ENCODE measurements at places on chromosomes 7 and 10. TPM values are rescaled to one million over a fixed set of nuclear protein-coding genes. Genes with fewer than 3 reads are reported as not detected.

Gene COL1A2
- 4,815 TPM for polyA plus RNA-seq

Gene HOXA2
- 4.1 TPM for polyA plus RNA-seq

Gene ANKRD1
- 0.53 TPM for polyA plus RNA-seq

Gene OR2A12
- not detected for polyA plus RNA-seq

Gene CPN1
- not detected for polyA plus RNA-seq

Gene MBL2
- polyA plus RNA-seq = not detected

Gene PDZD7
- 0.27 TPM for polyA plus RNA-seq

Gene C10orf62
- polyA plus RNA-seq = not detected

Gene NME8
- not detected for polyA plus RNA-seq

Gene H2BK1
- not detected for polyA plus RNA-seq

Gene ASB10
- polyA plus RNA-seq = not detected

Gene CYP3A4
- not detected for polyA plus RNA-seq

Gene CFAP69
- polyA plus RNA-seq = 2.0 TPM

- no peak for DNase-seq
Observed at GRCh38 chr10:62384447-62385081, 10.4 kb downstream of the ZNF365 start.

DNA sequence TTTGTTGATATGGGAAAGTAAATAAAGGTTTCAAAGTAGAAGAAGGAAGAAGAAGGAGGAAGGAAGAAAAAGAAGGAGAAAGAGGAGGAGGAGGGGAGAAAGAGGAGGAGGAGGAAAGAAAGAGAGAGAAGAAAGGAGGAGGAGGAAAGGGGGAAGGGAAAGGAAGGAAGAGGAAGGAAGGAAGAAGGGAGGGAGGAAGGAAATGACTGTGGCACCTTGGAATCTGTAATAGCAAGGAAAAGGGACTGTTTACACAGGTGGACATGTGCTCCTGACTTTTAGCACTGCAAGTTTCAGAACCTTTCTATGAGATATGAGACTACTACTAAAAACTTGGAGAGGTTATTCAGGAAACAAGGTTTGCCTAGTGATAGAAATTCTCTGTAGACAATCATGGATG lies 153.2 kb downstream of the BTAF1 start:
- no peak for DNase-seq

- no peak for DNase-seq
Observed at GRCh38 chr7:138632384-138632783, 68.8 kb downstream of the SVOPL start.

DNA sequence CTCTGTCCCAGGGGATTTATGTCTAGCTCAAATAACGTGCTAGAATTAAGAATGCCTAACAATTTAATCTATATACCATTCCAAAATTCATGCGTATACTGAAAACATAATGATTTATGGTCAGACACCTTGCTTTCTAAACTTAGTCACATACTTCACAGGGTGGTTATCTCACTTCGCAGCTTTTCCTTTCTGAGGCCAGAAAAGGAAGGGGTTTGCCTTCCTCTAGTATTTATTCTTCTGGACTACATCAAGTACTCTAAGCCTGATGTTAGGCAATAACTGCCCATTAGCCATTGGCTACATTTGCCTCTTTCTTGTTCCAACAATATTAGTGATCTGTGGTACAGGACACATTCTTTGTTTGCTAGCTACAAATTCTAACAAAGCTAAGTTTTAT lies 72.6 kb upstream of the FHIP2A start:
- no peak for DNase-seq

DNA sequence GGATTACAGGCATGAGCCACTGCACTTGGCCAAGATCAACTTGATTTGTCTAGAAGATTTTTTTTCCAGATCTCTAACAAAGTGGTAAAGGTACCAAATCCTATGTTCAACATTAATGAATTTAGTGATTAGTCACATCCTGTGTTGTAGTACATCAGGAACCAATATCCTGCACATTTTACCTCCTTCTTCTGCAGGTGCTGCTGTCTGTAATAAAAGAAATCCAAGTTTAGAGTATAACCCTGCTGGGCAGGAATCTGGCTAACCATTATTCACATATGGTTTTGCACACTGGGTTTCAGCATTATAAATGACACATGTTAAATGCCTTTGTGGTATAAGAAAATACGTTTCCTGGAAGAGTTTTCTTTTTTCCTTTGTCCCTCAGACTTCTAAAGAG lies 10.8 kb downstream of the PARD3 start:
- DNase-seq = no peak

DNA sequence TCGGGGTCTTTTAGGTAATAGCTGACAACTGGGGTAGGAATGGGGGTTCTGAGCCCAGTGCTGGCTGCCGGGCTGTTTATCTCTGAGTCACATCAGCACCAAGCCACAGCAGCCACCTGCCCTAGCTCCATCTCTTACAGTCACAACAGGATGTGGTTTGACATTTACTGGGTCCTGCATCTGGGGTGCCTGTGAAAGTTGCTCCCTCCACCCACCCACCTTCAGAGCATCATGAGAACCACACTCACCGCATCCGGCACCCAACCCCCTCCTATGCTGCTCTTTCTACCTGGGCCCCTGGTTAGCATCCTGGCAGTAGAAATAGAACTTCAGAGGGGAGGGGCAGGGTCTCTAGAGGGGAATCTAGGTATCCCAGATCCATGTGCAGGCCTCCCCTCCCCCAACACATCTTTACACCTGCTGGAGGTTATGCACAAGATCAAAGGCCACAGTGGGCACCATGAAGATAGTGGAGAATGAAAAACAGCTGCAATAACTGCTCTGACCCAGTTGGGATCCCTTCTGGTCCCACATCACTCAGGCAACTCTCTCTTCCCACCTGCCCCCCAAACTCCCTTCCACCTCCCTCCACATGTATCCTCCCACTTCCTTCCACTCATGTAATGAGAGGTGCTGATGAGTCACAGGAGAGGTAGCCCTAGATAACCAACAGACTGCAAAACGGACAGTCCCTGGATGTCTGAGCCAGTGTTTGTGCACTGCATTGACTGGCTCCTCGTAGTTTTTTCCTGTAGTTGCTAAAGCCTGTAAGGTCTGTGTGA lies 38.2 kb downstream of the PRSS2 start:
- no peak for DNase-seq

- DNase-seq = no peak
Observed at GRCh38 chr7:159127691-159128642, 16.7 kb downstream of the VIPR2 start.

GRCh38 chr10:4982764-4983226 lies 19.6 kb downstream of the AKR1C1 start:
- no peak for DNase-seq

DNA sequence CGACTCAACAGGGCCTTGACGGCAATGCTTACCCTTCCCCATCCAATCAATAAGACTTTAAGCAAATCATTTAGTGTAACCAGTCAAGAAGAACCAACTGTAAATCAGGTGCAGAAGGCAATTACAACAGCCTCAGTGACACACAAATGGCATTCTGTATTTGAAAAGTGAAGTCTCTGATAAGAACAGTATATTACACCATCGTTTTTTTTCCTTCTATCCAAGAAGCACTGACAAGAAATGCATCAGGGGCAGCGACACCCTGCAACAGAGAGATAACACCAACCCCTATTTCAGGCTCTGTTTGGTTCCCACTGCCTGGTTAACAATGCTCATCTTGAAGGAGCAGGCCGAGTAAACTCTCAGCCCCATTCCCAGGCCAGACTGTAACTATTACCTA lies 204.0 kb upstream of the AOAH start:
- DNase-seq = no peak

- DNase-seq = no peak
Observed at GRCh38 chr7:30074422-30075030, 46.3 kb downstream of the PLEKHA8 start.

DNA sequence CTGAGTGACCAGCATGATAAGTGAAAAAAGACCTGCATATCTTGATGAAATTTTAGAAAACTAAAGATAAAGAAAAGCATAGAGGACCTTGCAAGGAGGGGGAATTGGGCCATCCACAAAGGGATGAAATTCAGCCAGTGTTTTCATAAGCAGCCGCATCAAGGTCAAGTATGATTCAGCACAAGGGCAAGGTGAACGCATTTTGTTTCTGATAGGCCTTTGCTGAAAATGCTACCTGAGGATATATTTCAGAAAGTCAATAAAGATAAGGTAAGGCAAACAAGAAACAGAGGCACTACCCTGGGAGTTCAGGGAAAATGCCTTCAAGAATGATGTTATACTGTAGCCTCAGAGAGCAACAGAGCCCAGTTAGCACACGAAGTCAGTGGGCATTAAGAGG lies 55.0 kb upstream of the SHH start:
- DNase-seq = no peak

GRCh38 chr10:71805776-71806703 lies 32.7 kb upstream of the VSIR start:
- no peak for DNase-seq

- DNase-seq = no peak
Observed at GRCh38 chr7:155813546-155814315, 1.5 kb upstream of the SHH start.

DNA sequence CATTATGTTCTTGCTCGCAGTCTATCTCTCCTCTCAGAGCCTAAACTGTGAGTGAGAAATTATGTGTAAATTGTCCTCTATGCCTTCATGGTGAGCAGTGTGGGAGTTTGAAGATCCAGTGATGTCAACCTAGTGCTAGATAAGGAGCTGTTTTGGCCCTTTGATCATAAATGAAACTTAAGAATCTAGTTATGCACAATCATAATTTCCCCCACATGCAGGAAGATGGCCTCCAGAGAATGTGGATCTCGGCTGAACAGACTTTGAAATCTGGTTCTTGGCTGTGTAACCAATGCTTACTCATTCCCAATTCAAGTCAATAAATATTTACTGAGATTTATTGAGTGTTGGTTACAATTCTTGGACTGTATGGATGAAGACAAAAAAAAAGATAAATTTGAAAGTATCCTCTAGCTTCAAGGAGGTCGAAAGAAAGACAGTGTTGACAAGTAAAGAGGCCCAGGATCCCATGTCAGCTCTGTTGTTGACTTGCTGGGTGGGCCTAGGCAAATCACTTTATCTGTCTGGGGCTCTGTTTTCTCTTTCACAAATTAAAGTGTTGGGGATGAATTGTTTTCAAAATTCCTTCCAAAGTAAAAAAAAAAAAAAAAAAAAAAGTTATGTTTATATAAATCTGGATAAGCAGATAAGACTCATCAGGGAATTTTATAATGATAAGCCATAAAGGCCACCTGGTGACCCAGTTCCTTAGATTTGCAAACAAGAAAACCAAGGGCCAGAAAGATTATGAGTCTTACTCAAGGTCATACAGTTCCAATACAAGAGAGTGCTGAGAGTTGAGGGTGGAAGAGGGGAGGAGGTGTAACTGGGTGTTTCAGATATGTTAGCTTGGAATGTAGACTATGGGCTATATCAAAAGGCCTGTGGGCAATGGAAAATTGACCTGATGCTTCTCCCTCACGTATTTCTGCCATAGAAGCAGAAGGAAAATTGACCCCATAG lies 969.9 kb downstream of the KCNMA1 start:
- no peak for DNase-seq

DNA sequence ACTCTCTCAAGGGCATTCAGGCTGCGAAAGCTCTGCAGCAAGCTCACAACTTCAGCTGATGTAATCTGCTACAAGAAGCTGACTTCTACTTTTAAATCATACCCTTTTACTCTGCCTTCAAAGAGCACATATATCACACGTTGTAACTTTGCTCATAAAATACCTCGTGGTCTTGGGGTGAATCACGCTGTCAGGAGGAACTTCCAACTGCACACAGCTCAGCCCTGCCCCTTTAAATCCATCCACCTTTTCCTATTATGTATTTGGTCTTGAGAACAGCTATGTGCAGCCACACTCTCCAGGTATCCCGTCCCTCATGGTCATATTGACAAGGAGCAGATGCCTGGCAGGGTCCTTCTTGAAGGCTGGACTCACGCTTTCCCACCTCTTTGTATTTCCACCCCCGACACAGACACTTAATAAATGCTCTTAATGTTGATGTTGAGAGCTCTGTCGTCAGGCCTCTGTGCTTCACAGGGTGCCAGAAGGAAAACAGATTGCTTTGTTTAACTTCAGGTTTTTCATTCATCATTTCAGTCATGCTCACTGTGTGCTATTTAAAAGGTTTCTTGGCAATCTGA lies 47.6 kb downstream of the ICA1 start:
- no peak for DNase-seq

GRCh38 chr7:94634502-94634901 lies 21.4 kb downstream of the SGCE start:
- DNase-seq = no peak

DNA sequence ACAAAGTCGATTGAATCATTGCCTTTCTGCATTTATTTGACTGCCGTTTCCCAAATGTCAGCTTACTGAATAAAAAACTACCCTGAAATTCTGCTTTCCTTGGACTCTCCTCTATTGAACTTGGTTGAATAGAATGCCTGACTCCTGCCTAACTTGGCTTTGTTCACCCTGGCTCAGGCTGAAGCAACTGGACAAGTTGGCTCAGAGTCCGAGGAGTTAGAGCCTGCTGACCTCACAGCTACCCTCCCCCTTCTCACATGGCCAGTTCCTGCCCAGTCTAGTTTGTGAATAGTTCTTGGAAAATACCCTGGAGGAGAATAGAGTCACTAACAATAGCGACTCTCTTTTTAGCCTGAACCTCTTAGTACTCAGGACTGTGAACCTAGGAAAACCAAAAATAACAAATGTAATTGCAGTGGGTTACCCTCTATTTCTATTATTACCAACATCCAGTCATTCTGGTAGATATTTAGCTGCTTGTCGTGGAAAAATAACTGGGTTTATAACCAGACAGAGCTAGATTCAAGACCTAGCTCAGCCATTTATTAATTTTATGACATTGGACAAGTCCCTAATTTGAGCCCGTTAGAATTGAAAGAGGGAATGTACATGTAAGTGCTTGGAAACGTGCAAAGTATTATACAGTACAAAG lies 17.3 kb upstream of the NRBF2 start:
- DNase-seq = no peak

DNA sequence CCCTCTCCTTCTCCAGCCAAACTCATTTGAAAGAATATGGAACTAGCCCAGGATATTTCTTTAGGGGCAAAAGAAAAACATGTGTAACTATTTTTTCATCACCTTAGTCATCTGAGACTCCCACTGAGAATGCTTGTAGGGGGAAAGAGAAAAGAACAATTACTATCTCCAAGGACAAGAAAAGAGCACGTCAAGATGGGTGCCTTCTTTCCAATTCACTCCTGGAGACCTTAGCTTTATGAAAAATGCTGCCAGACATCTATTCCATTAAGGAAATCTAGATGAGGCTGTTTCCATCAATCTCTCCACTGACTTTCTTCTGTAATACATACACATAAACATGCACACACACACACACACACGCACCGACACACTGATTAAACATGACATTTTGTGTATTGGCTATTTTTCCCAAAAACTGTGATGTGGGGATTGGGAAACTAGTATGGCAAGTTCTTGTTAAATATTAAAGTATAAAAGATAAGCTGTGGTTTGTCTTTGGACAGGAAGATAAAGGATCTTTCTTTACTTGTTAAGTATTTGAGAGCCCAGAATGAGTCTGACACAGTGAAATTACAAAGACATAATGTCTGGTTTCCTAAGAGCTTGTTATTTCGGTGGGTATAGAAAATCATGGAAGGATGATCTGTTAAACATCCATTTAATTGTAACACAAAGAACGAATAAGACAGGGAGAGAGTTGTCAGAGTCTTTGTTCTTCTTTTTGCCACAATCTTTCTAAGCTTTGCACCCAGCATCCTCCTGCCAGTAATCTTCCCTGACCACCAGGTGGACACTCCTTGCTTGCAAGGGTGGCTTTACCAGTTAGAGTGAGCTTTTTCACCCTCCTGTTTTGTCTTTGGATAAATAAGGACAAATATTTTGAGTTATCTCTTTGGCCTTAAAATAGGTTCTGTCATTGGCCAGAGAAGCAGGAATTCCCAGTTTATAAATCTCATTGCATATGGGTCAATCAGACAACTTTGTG lies 177.3 kb upstream of the TMEM72 start:
- no peak for DNase-seq

Data from AG04450 (cell line).